ENCODE measurements at places on chromosomes 4 and X.

- no peak for DNase-seq
These were observed 18.5 kb upstream of the UVSSA start for GRCh38 chr4:1328267-1329155.

- no peak for DNase-seq
These were observed 22.7 kb downstream of the WDR19 start for GRCh38 chr4:39205000-39205399.

- DNase-seq, result peak; percentile 26
These were observed 9.2 kb downstream of the GUCY1A1 start for GRCh38 chr4:155675709-155676429.

DNA sequence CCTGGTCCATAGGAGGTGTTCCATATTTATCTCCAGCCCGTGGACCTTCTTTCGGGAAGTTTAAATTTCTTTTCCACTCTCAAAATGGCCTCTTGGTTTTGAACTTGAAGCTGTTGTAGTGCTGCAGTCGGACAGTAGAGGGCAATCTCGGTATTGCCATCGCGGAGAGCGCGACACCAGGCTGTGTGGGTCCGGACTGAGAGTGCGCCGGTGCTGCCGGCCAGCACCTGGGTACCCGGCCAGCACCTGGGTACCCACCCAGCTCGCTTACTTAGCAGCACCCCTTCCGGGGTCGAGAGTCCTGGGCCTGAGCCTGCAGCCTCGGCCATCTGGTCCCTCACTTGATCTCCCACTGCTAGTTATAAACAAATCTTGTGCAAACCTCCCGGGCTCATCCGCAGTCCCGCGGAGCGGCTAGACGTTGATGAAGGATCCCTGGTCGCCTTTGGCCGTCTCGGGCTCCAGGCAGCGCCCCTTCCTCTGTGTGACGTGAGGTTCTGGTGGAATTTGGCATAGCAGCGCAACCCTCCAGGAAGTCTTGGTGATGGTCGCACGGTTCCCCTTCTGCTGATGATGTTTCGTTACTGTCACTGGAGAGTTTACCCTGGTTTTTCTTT, 18.0 kb downstream of the FAM9A start:
- no peak for DNase-seq

- DNase-seq, result no peak
These were observed 205.4 kb upstream of the ITM2A start for GRCh38 chrX:79572566-79572965.

DNA sequence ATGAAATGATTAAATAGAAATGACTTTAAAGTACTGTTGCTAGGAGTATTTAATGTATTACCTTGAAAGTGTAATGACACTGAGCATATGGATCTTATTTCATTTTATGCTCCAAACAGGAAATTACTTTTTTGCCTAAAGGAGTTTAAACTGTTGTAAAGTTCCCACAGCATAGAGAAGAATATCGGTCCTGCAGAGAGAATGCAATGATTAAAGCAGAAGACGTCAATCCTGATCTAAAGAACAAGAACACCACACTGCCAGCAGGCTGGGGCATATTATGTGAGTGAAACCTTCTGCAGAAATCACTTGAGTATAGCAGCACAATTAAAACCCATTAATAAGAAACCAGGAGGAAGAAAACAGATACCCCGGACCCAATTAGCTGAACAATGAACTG, 72.8 kb upstream of the CAMK2D start:
- no peak for DNase-seq

- DNase-seq, result no peak
These were observed 22.3 kb downstream of the AMOT start for GRCh38 chrX:112818114-112819007.

GRCh38 chr4:119744580-119744979, 116.0 kb upstream of the PDE5A start:
- DNase-seq, result no peak

DNA sequence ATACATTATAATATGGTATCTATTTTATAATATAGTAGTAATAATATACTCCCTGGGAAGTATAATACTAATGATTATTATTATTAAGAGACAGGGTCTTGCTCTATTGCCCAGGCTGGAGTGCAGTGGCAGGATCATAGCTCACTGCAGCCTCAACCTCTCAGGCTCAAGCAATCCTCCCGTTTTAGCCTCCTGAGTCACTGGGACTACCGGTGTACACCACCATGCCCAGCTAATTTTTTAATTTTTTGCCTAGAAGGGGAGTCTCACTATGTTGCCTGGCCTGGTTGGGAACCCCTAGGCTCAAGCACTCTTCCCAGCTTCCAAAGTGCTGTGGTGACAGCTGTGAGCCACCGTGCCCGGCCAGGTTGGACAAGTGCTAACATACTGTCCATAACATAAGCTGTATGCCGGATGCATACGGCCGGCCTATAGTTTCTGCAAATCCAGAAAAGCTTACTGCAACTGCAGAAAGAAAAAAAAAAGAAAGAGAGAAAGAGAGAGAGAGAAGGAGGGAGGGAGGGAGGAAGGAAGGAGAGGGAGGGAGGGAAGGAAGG, 94.2 kb upstream of the PPP2R3B start:
- DNase-seq, result no peak

- DNase-seq, result peak; percentile 48
These were observed 157.6 kb downstream of the ARX start for GRCh38 chrX:24858004-24858746.

GRCh38 chr4:163600727-163601126, 106.2 kb downstream of the TMA16 start:
- DNase-seq, result no peak
